ENCODE measurements at places on chromosomes 7 and 10. TPM values are rescaled to one million over a fixed set of nuclear protein-coding genes. Genes with fewer than 3 reads are reported as not detected.

Gene MTG1
- total RNA-seq, result 79.1 TPM

Gene ADAMTS14
- 0.29 TPM for total RNA-seq

Gene ZNF804B
- total RNA-seq, result 0.07 TPM

- H3K27ac ChIP-seq, result no peak overlapping the region
- H3K4me3 ChIP-seq, result no peak overlapping the region
- peaks cover 38% of the 10 kb centered on the region for H3K4me1 ChIP-seq
- DNase-seq, result no peak
- peaks cover 3% of the 10 kb centered on the region for H3K27me3 ChIP-seq
- peaks cover 17% of the 10 kb centered on the region for H3K36me3 ChIP-seq
Measured at GRCh38 chr7:116776610-116777289, 85.6 kb upstream of the CAPZA2 start.

GRCh38 chr7:6271694-6272440, 557 bp downstream of the CYTH3 start:
- H3K36me3 ChIP-seq, result no peaks in the 10 kb centered on the region
- peak overlapping the region; percentile 75 for H3K27ac ChIP-seq
- no peak for DNase-seq
- H3K27me3 ChIP-seq, result peaks cover 5% of the 10 kb centered on the region
- H3K4me1 ChIP-seq, result peaks cover 36% of the 10 kb centered on the region

GRCh38 chr7:41028580-41028979, 674.3 kb downstream of the INHBA start:
- H3K4me3 ChIP-seq, result no peak overlapping the region
- no peak overlapping the region for H3K27ac ChIP-seq
- no peak for DNase-seq
- H3K4me1 ChIP-seq, result no peaks in the 10 kb centered on the region
- no peaks in the 10 kb centered on the region for H3K27me3 ChIP-seq

DNA sequence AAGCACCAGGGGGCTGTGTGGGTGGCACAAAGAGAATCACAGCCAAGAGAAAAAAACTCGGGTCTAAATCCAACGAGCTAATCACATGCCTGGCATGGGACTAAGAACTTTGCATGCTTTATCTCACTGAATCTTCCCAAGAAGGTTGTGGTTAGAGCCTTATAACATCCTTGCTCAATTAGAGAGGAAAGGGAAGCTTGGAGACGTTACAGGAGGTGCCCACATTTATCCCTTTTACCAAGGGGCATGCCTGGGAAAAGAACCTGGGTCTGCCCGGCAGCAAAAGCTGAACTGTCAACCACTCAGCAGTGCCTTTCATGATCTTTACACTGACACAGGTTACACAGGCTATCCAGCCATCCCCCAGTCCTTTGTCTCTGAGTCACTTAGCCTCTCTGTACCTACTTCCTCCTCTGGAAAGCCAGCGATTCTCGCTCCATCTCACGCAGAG, 190.1 kb downstream of the PRPF18 start:
- no peaks in the 10 kb centered on the region for H3K27me3 ChIP-seq
- H3K27ac ChIP-seq, result no peak overlapping the region
- H3K4me3 ChIP-seq, result no peak overlapping the region
- H3K36me3 ChIP-seq, result peaks cover 17% of the 10 kb centered on the region

- H3K36me3 ChIP-seq, result no peaks in the 10 kb centered on the region
- peaks cover 28% of the 10 kb centered on the region for H3K27me3 ChIP-seq
- no peak overlapping the region for H3K4me3 ChIP-seq
Measured at GRCh38 chr7:104643587-104644217, 315.3 kb downstream of the LHFPL3 start.

Data from type B pancreatic cell (in vitro differentiated cells).